Muscle of leg (tissue), 16 donors: ENCODE measurements at places on chromosomes 7 and 10. TPM values are rescaled to one million over a fixed set of nuclear protein-coding genes. Genes with fewer than 3 reads are reported as not detected.

NRF1 gene
- polyA plus RNA-seq = 12.5 TPM

DNA sequence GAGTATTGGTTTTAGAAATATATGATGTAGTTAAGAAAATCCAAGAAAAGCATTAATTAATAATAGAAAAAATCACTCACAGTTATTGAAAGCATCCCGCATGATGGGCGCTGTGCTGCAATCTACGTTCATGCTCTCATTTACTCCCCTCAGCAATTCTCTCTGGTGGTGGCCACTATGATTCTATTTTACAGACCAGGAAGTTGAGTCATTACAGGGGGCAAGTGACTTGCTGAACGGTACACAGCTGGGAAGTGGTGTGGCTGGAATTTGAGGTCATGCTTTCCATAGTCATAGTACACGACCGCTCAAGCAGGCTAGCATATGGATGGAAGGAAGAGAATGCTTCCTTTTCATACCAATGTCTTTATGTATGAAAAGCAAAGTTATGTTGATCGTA is 117.4 kb downstream of the TES start:
- H3K27ac ChIP-seq = no peak overlapping the region
- peak; percentile 25 for DNase-seq
- H3K4me3 ChIP-seq = no peak overlapping the region
- no peaks in the 10 kb centered on the region for H3K4me1 ChIP-seq
- H3K36me3 ChIP-seq = no peaks in the 10 kb centered on the region

DNA sequence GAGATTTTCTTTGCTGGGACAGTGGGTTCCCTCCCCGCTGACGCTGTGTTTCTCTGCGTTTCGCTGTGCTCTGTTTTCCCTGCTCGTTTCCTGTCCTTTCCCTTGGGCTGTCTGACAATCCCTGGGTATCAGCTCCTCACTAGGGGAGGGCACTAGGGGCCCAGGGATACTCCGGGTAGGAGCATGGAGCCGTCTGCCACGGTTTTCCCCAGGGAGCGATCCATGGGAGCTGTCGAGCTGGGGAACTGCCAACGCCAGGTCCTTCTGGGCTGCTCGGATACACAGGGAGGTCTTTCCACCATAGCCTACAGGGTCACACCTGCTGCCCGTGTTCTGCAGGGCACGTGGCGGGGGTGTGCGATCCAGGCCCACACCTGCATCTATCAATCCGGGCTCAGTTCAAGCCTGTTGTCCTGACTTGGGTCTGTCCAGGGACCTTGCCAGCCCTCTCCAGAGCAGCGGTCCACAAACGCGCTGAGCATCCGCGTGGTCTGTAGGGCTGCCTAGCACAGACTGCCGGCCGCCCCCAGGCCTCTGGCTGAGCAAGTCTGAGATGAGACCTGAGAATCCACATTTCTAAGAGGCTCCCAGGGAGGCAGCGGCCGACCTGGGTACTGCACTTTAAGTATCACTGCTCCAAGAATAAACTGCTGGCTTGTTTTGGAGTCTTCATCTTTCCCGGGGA is 263.1 kb downstream of the ELFN1 start:
- H3K27me3 ChIP-seq = no peaks in the 10 kb centered on the region
- peaks cover 27% of the 10 kb centered on the region for H3K4me1 ChIP-seq
- peaks cover 4% of the 10 kb centered on the region for H3K36me3 ChIP-seq

GRCh38 chr7:107228291-107228690 is 59.5 kb downstream of the HBP1 start:
- no peak overlapping the region for H3K27ac ChIP-seq
- no peak for DNase-seq
- peaks cover 3% of the 10 kb centered on the region for H3K4me1 ChIP-seq
- H3K36me3 ChIP-seq = peaks cover 2% of the 10 kb centered on the region
- no peaks in the 10 kb centered on the region for H3K27me3 ChIP-seq
- no peak overlapping the region for H3K4me3 ChIP-seq

DNA sequence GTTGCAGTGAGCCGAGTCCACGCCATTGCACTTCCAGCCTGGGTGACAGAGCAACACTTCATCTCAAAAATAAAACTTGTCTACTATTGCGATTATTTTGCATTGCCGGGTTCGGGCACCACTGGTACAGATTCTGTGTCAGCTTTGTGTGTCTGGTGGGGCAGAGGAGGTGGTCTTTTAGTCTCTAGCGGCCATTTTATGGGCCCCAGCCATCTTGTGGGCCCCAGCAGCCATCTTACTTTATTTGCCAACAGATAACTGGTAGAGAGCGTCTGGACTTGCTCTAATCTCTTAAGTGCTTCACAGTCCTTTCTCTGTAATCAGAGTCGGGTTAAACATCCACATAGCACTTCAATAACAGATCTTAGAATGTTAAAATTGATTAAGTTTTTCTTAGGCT is 4.9 kb downstream of the BUD23 start:
- DNase-seq = no peak
- H3K27me3 ChIP-seq = no peaks in the 10 kb centered on the region
- peaks cover 7% of the 10 kb centered on the region for H3K4me1 ChIP-seq
- H3K4me3 ChIP-seq = no peak overlapping the region

CALHM3 gene
- polyA plus RNA-seq = not detected

- DNase-seq = peak; percentile 10
- H3K4me3 ChIP-seq = peak overlapping the region; percentile 48
- H3K4me1 ChIP-seq = peaks cover 15% of the 10 kb centered on the region
- H3K27me3 ChIP-seq = peaks cover 14% of the 10 kb centered on the region
- no peaks in the 10 kb centered on the region for H3K36me3 ChIP-seq
- H3K27ac ChIP-seq = no peak overlapping the region
Measured at GRCh38 chr7:142855756-142856564, 1.1 kb downstream of the EPHB6 start.

GRCh38 chr10:26384600-26384999 is 53.5 kb upstream of the APBB1IP start:
- H3K27me3 ChIP-seq = no peaks in the 10 kb centered on the region
- H3K4me1 ChIP-seq = no peaks in the 10 kb centered on the region
- no peaks in the 10 kb centered on the region for H3K36me3 ChIP-seq
- no peak overlapping the region for H3K4me3 ChIP-seq

- peaks cover 50% of the 10 kb centered on the region for H3K4me1 ChIP-seq
- no peak overlapping the region for H3K4me3 ChIP-seq
- no peaks in the 10 kb centered on the region for H3K27me3 ChIP-seq
- H3K36me3 ChIP-seq = peaks cover 6% of the 10 kb centered on the region
- peak overlapping the region; percentile 57 for H3K27ac ChIP-seq
Measured at GRCh38 chr10:103845972-103846371, 9.4 kb downstream of the SH3PXD2A start.

CCZ1B gene
- 42.9 TPM for polyA plus RNA-seq

- H3K27ac ChIP-seq = peak overlapping the region; percentile 4
- H3K36me3 ChIP-seq = peaks cover 56% of the 10 kb centered on the region
- H3K4me3 ChIP-seq = no peak overlapping the region
Measured at GRCh38 chr10:86708783-86709380, 40.6 kb downstream of the LDB3 start.

DNA sequence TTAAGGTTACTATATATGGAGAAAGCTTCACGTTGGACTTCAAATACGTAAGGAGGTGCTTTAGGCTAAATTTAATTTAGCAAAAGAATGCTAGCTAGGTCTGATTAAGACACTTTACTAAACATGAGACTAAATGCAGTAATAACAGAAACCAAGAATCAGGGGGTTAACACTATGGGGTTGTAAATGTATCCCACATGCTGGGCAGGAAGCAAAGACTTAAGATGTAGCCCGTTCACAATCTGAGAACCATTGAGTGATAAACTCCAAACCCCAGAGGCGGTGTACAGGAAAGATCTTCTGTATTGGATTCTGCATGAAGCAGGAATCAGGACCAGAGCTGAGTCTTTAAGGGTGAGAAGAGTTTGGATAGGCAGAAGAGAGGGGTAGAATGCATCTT is 60.4 kb downstream of the FZD1 start:
- no peaks in the 10 kb centered on the region for H3K27me3 ChIP-seq
- peaks cover 6% of the 10 kb centered on the region for H3K4me1 ChIP-seq
- no peak overlapping the region for H3K4me3 ChIP-seq
- peak overlapping the region; percentile 85 for H3K27ac ChIP-seq
- no peak for DNase-seq
- H3K36me3 ChIP-seq = no peaks in the 10 kb centered on the region

CDC14C gene
- polyA plus RNA-seq = 0.07 TPM

DNA sequence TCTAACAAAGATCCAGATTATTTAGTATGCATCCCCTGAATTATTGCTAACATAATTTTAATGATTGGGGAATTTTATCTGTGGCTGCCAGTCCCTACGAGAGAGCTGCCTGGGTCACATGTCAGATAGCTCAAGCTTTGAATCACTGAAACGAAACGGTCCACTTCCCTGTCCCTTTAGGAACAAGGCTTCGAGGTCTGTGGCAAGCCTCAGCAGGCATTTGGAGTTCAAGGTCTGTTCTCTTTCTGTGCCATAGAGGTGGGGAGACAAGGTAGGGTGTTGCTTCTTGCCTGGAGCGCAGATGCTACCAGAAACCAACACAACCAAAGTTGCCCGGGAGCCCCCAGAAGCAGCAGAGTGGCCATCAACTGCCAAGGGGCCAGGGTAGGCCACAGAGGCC is 13.9 kb upstream of the SH2D4B start:
- DNase-seq = no peak
- peaks cover 2% of the 10 kb centered on the region for H3K27me3 ChIP-seq
- H3K4me1 ChIP-seq = peaks cover 30% of the 10 kb centered on the region
- peaks cover 19% of the 10 kb centered on the region for H3K36me3 ChIP-seq
- no peak overlapping the region for H3K4me3 ChIP-seq

- no peak overlapping the region for H3K27ac ChIP-seq
- H3K27me3 ChIP-seq = no peaks in the 10 kb centered on the region
- no peak for DNase-seq
- H3K4me1 ChIP-seq = no peaks in the 10 kb centered on the region
- no peak overlapping the region for H3K4me3 ChIP-seq
- no peaks in the 10 kb centered on the region for H3K36me3 ChIP-seq
Measured at GRCh38 chr7:130954918-130955564, 221.0 kb upstream of the KLF14 start.
